ENCODE measurements at places on chromosomes 7 and 10.

DNA sequence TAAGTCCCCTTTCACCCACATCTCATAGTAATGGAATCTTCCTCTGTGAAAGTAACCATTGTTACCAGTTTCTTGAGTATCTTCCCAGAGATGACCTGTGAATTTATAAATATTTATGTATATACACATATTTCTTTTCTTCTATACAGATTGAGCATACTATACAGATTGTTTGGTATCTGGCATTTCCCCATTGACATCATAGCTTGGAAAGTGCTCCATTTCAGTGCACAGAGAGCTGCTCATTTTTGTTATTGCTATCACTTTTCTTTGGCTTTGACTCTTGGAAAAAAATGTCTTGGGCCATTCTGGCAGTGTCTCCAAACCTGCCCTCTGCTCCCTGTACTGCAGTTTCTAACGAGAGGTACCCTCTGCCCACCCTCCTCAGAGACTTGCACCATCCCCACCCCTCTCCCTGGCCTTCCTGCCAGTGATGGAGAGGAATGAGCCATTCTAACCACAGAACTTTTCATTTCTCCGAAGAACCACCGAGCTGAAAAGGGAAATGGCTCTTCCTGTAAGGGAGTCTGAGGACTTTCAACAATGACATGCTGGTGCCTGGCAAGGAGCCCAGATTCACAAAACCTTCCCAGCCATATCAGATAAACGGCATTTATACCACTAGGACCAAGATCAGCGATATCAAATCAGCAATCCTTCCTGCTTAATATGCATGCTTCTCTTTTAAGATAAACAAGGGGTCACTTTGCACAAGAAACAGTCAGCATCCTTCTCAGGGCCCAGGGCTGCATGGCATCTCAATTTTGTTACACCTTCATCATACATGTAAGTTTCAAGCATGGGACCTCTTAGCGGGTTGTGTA lies 19.7 kb upstream of the CCSER2 start:
- peak; percentile 23 for DNase-seq

DNA sequence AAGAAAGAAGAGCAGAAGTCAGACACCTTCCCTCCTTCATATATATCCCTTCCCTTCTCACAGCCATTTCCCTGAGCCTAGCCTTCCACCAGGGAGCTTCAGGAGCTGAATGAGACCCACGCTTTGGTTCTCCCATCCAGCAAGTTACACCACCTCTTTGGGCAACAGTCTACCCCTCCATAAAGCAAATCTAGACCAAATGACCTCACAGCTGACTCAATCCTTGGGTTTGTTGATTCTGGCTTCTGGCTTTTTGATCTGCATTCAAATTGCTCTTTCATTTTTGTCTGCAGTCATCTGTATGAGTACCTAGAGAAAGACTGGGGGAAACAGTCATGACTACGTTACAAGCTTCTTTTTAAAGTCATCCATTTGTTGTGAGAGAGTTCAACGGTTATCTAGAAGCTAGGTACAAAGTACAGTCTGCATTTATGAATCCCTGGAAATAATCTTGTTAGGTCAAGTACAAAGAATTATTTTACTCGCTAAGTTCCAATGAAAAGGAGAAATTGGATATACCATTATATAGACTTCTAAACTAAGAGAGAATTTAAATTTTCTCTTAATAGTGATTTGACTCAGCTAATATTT lies 86.3 kb downstream of the RAB11FIP2 start:
- peak; percentile 13 for DNase-seq

GRCh38 chr7:157151626-157152339 lies 13.1 kb downstream of the UBE3C start:
- DNase-seq = no peak

DNA sequence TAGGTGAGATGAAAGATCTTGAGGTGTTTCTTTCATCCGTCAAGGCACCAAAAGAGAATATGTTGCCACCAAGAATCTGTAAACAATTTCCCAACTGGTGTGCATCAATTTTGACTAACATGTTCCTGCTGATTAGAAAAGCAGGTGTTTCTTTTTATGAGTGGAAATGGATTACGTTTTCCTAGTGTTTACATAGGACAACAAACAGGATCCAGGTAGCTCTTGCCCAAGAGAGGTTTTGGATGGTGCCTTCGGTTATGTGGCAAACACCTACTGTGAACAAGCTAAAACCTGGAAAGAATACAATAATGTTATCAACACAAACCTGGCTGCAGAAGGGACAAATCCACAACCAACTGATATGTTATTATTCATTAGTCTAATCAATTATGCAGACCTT lies 53.6 kb upstream of the WNT16 start:
- DNase-seq = no peak

DNA sequence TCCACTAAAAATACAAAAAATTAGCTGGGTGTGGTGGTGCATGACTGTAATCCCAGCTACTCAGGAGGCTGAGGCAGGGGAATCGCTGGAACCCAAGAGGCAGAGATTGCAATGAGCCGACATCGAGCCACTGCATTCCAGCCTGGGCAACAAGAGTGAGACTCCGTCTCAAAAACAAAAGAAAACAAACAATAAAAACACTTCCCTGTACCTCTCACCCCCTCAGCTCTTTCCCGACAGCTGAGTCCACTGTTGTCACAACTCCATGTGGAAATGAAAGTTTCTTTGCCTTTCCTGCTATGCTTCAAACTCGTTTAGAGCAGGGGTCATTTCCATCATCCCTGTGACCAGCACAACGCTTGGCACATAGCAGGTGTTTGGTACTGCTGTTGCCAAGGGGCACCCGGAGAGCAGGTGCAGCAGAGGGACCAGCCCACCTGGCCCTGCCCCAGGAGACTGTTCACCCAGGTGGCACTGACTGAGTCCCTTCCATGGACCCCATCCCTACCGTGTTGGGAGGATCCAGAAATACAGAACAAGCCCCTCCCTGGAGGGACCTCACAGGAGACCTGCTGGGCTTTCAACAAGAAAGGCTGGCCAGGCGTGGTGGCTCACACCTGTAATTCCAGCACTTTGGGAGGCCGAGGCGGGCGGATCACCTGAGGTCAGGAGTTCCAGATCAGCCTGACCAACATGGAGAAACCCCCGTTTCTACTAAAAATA lies 4.9 kb downstream of the TMEM130 start:
- DNase-seq = peak; percentile 42

DNA sequence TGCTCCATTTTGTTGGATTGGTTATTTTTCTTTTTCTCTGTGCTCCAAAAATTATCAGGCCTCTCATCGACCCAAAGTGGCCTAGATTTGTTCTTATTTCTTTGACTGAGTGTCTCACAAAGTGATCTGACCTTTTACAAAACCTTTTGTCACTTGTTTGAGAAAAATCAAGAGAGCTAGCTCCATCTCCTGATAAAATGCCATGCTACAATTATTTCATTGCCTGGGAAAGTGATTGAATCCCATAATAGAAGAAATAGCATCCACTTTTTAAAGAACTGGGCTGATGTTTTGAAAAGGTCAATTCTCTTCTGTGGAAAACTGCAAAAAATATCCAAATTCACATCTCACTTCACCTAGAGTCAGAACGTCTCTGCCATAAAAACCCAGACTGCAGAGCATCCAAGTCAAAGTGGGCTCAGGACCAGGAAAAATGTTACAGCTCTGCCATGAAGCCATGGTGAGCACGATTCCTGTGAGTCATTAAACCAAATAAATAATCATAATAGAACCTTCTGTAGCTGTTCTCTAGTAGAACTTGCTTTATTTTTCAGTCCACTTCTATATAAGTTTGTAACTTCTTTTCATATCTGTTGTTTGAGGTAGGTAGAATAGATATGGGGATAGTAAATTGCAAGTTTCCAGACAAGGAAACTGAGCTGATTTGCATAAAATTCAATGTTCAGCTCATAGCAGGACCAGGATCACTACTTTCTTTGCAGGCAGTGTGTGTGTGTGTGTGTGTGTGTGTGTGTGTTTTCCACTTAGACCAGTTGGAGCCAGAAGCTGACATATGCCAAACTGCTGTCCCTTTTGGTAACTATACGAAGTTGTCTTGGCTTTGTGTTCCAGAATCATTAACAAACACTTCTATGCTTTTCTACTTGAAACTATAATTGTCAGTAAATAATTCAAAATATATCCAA lies 632.5 kb upstream of the ANKRD30A start:
- peak; percentile 65 for DNase-seq

- DNase-seq = peak; percentile 14
These were observed 621 bp upstream of the MORN4 start for GRCh38 chr10:97633921-97634320.

DNA sequence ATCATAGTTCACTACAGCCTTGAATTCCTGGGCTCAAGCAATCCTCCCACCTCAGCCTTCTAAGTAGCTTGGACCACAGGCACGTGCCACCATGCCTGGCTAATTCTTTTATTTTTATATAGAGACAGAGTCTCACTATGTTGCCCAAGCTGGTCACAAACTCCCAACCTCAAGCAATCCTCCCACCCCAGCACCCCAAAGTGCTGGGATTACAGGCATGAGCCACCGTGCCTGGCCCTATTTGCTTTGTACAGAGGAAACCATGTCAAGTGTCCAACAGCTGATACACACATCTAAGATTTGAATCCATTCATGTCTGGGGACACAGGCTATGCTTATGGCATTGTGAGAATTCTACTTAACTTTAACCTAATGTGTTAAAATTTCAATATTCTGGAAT lies 29.9 kb upstream of the MPP7 start:
- no peak for DNase-seq

GRCh38 chr7:95684037-95684436 lies 87.7 kb upstream of the PDK4 start:
- DNase-seq = peak; percentile 47

DNA sequence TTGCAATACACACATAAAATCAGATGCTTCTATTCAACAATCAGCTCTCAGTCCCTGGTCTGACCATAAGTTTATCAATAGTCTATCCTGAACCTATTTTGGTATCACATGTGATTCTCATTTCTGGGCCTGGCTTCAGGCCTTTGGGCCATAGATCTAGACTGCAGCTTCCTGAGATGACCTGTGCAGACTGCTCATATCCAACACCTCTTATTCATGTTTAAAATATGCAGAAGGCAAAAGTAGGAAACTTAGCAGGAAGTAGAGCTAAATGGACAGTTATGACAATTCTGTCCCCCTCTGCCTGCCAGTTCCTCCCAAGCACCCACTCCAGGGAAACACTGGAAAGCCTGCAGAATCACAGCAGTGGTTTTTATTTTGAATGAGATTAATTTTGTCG lies 53.3 kb downstream of the C7orf25 start:
- peak; percentile 29 for DNase-seq

DNA sequence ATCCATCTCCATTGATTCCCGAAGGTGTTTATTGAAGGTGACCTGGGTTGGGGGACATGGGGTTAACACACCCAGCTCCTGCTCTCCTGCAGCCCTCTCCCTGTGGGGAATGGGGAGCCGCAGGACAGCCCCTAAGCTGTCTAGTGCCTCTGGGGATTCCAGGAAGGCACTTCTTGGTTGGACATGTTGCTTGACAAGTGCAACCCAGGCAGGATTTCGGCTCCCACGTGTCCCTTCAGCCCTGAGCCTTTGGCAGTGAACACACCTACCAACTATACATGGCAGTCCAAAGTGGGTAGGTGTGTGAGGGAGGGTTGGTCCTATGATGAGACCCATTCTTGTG lies 43.9 kb downstream of the DOCK1 start:
- DNase-seq = no peak

- peak; percentile 42 for DNase-seq
These were observed 815 bp downstream of the CCSER2 start for GRCh38 chr10:84329196-84329611.

GRCh38 chr10:78338717-78339116 lies 305.1 kb downstream of the RPS24 start:
- DNase-seq = no peak

DNA sequence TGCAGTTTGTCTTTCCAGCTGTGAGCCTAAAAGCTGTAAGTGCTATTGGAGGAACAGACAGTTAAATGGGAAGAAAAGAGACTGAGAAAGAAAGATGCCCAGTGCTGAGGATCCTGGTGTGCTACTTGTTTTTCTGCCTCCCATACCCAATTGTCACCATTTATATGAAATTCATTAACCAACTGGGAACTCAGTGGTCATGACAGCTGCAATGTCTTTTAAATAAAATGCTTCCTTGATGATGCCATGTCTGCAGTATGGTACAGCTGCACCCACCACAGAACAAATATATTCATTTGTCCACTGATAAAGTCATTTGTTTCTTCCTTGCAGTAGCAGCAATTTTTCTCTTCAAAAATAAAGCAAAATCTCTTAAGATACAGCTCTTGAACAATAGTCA lies 15.6 kb upstream of the RTKN2 start:
- no peak for DNase-seq

DNA sequence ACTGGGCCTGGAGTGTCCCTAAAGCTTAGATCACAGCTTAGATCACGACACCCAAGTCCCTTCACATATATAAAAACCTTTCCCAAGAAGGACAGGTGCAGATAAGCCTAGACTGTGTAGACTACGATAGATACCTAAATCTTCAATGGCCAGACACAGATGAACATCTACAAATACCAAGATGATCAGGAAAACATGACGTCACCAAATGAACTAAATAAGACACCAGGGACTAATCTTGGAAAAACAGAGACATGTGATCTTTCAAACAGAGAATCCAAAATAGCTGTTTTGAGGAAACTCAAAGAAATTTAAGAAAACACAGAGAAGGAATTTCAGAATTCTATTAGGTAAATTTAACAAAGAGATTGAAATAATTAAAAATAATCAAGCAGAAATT lies 1082.6 kb upstream of the PHF14 start:
- DNase-seq = no peak

DNA sequence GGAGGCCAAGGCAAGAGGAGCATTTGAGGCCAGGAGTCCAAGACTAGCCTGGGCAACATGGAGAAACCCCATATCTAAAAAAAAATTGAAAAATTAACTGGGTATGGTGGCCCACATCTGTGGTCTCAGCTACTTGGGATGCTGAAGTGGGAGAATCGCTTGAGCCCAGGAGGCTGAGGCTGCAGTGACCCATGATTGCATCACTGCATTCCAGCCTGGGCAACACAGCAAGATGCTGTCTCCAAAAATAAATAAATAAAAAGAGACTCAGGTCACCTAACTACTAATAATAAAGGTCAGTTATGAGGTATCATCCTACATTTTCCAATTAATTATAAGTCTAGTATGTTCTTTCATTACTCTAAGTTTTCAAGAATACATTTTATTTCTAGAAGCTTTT lies 20.6 kb downstream of the CABCOCO1 start:
- DNase-seq = no peak

DNA sequence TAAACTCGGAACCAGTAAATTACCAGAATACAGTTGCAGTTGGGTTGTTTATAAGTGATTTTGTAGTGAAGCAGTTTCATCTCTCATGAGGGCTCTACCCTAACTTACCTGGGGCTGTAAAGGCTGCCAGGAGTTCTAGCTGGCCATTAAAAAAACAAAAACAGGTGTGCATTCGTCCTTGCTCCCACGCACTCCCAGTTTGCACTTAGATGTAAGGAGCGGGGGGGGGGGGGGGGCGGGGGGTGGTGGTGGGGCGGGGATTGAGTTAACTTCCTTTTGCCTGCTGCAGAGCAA lies 2.3 kb upstream of the PFKFB3 start:
- no peak for DNase-seq

DNA sequence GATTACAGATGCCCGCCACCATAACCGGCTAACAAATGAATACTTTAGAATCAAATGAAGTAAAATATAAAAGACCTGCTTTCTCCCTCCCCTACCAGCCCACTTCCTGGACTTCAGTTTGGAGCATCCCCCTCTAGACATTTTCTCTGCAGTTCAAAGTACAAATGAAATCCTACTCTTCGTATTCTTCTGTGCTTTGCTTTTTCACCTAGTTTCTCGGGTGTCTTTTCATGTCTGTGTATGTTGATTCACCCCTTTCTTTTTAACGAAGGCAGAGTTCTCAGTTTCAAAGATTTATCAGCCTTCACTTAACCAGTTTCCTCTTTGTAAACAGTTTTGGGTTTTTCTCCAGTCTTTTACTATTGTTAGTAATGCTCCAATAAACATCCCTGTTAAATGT lies 145.9 kb upstream of the STK17A start:
- DNase-seq = no peak

- no peak for DNase-seq
These were observed 93.8 kb downstream of the MARCHF5 start for GRCh38 chr10:92384741-92385140.
